ENCODE measurements at places on chromosomes 12 and 14.

GRCh38 chr12:1646569-1647284 lies 17.7 kb downstream of the WNT5B start:
- DNase-seq, result peak; percentile 73

GRCh38 chr14:29584992-29585391 lies 342.7 kb downstream of the PRKD1 start:
- DNase-seq, result no peak

DNA sequence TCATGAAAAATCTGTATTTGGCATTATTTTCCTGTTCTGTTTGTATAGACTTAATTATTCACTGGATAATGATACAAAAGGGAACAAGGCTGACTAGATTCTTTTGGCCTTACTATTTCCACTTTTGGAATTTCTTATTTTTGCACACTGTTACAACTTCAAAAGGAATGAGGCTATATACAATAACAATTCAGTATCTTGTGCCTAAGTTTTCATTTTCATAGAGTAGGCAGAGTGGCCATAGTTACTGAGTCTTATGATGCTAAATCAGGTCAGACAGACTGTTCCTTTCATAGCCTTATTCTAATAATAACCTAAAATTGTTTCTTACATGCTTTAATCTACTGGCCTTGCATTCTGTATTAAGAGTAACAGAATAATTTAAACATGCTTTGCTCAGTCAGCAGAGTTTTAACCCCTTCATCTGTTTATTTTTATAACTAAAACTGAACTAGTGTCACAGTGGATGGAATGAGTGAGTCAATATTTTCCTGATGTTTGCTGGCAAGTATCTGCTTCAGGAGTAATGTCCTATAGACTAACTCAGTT lies 10.5 kb downstream of the TTC8 start:
- peak; percentile 46 for DNase-seq

- DNase-seq, result no peak
Measured at GRCh38 chr12:114504311-114504710, 98.4 kb upstream of the TBX5 start.

- DNase-seq, result no peak
Measured at GRCh38 chr14:26611259-26611658, 13.4 kb upstream of the NOVA1 start.

GRCh38 chr14:65922142-65922541 lies 509.6 kb downstream of the FUT8 start:
- DNase-seq, result no peak

GRCh38 chr14:104801520-104802393 lies 856 bp downstream of the ZBTB42 start:
- no peak for DNase-seq

- no peak for DNase-seq
Measured at GRCh38 chr12:79681008-79681590, 9.7 kb downstream of the PAWR start.

GRCh38 chr14:33792009-33792719 lies 158.7 kb downstream of the EGLN3 start:
- DNase-seq, result no peak

DNA sequence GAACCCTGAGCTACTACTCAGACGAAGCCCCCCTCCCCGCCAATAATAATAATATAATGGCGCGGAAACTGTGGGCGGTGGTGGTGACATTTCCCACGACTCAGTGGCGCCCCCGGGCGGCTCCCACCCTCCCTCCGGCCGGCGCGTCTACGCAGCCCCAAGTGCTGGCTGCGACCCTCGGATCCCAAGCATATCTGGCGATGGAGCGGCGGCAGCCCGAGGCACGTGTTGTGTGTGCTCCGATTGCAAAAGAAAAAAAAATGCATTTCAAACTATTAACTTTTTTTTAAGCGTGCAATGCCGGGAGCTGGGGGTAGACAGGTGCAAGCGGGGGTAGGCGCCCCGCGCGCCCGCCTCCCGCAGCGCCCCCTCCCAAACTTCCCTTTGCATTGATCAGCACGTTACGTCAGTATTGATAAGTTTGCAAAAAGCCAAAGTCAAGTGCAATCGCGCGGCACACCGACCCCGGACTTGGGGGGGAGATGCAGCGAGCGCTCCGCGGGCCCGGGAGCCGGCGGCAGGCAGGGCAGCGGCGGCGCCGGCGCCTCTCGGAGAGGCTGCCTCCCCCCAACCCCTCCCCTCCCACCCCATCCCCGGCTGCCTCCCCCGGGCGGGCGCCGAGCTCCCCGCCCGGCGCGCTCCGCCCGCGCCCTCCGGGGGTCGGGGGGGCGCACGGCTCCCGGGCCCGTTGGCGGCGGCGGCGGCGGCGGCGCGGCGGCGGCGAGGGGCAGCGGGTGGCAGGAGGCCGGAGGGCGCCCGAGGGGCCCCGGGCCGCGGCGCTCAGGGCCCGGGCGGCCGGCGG lies 113.1 kb upstream of the MYL2 start:
- no peak for DNase-seq

- DNase-seq, result no peak
Measured at GRCh38 chr14:28765831-28766468, 637 bp upstream of the FOXG1 start.

DNA sequence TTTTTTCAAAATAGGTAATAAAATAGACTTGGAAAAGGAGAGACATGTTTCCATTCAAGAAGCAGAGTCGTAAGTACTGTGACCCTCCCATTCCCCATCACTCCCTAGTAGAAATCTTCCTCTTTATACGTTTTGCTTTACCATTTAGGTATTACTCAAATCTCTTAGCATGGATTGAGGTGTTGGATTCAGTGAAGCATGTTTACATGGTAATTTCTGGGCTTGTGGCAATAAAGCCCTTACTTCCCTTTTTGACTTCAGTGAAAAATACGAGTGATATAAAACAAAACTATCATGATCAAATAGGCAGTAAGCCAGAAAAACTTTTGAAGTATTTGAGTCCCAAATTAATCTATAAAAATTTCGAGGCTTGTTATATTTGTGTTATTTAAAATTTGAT lies 27.4 kb downstream of the RAB21 start:
- peak; percentile 60 for DNase-seq

DNA sequence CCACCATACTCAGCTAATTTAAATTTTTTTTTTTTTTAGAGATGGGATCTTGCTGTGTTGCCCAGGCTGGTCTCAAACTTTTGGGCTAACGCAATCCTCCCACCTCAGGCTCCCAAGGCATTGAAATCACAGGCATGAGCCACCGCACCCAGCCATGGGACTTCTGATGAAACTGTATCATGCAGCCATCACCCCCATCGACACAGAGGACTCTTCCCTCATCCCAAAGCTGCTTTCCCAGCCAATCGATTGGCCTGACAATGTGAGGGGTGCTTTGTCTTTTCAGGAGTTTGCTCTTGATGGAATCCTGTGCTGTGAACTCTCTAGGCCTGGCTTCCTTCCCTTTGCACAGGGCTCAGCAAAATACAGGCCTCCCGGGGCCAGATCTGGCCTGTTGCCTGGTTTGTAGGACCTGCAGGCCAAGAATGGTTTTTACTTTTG lies 59.6 kb upstream of the NCOR2 start:
- DNase-seq, result peak; percentile 75
